Uterus (tissue), 4 donors: ENCODE measurements at places on chromosomes 1 and 21.
A peak's percentile ranks its signal among the peaks of the same experiment; 100 is the strongest.

GRCh38 chr1:244316986-244317655 is 134.6 kb downstream of the ADSS2 start:
- DNase-seq: no peak

GRCh38 chr1:14375226-14375625 is 223.3 kb upstream of the KAZN start:
- no peak for DNase-seq

DNA sequence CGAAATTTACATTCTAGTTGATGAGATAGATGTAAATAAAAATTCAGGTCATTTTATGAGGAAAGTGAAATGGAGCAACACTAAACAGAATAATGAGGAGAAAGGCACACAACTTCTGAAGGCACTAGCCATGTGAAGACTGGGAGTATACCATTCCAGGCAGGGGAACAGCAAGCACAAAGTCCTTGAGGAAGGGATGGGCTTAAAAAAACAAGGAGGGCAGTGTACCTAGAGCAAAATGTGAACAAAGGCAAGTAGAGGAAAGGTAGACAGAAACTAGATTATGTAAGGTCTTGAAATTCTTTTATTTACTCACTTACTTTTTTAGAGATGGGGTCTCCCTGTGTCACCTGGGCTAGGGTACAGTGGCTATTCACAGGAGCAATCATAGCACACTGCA is 54.1 kb upstream of the LRIG2 start:
- DNase-seq: no peak

DNA sequence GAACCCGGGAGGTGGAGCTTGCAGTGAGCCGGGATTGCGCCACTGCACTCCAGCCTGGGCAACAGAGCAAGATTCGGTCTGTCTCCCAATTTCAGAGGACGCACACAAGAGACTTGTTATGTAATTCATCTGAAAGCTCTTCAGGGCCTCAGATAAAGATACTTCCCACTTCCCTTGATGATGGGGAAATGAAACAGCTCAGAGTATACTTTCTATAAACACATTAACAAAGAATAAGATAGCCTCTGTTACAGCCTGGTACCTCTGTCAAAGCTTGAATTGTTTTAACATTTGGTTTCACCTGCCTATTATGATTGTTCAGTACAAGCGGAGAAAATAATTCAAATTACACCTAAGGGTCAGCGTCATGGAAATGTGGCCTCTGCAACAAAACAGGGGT is 622.9 kb upstream of the ADGRL4 start:
- DNase-seq: no peak

DNA sequence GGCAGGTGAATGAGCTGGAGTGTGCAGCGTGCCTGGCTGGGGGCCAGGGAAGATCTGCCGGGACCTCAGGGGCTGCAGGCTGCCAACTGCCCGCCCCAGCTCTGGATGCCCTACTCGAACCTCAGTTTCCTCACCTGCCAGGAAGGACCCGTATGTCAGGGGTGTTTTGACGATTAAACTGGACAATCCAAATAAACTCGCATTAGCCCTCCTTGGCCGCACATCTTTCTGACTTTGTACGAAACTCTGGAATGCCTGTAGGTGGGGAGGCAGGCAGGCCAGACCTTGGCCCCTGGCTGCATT is 8.3 kb upstream of the ZNF669 start:
- DNase-seq: no peak

- no peak for DNase-seq
Observed at GRCh38 chr1:160987359-160988050, 32.9 kb upstream of the ITLN2 start.

- DNase-seq: no peak
Observed at GRCh38 chr1:96409087-96409486, 312.5 kb upstream of the PTBP2 start.

- no peak for DNase-seq
Observed at GRCh38 chr21:37028570-37028969, 22.1 kb downstream of the RIPPLY3 start.

DNA sequence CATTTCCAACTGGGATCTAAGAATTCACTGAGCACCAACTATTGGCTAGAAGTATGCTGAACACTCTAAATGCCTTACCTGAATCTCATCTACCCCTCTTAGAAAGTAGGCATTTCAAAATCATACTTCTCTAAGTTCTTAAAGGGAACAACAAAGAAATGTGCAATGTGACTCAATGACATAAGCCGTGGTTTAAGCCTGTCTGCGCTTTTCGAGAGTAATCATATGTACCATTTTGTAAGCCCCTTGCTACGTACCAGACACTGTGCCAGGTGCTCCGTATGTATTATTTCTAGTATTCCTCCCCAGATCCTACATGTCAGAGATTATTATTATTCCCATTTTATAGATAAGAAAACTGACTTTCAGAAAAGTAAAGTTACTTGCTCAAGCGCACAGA is 454.2 kb downstream of the SETD4 start:
- no peak for DNase-seq

GRCh38 chr21:26811482-26811881 is 33.7 kb downstream of the ADAMTS1 start:
- no peak for DNase-seq

DNA sequence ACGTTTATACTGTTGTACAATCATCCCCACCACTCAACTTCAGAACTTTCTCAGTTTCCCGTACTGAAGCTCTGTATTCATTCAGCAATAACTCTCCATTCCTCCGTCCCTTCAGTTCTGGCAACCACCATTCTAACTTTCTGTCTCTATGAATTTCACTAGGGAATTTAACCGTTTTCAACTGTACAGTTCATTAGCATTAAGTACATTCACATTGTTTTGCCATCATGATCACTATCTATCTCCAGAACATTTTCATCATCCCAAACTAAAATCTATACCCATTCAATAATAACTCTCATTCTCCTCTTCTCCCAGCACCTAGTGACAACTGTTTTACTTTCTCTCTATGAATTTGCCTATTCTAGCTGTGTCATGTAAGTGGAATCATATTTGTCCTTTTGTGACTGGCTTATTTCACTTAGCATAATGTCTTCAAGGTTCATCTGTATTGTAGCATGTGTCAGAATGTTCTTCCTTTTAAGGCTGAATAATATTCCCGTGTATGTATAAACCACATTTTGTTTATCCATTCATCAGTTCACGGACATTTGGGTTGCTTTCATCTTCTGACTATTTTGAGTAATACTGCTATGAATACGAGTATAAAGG is 75.0 kb downstream of the CEP350 start:
- DNase-seq: no peak

GRCh38 chr1:234597894-234598293 is 12.1 kb downstream of the IRF2BP2 start:
- DNase-seq: peak; percentile 57

DNA sequence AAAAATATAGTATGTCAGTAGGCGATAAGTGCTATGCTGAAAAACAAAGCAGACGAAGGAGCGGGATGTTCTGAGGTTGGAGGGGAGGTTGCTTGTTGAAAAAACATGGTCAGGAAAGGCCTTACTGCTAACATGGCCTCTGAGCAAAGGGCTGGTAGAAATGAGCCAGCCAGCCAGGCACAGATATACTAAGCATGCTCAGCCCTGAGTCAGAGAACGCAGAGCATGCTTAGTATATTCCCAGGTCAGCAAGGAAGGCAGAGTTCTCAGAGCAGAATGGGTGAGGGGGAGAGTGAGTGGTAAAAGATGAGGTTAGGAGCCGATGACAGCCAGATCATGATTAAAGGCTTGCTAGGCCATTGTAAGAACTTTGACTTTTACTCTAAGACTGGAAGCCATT is 36.7 kb downstream of the ZBTB40 start:
- no peak for DNase-seq

- DNase-seq: no peak
Observed at GRCh38 chr1:205286335-205286950, 35.1 kb downstream of the NUAK2 start.
